Tongue (tissue), 3 donors: ENCODE measurements at places on chromosomes 2 and 18. TPM values are rescaled to one million over a fixed set of nuclear protein-coding genes. Genes with fewer than 3 reads are reported as not detected.

The CRYBA2 gene
- total RNA-seq: not detected

- DNase-seq: no peak
Observed at GRCh38 chr2:60275958-60276357, 277.5 kb downstream of the BCL11A start.

- DNase-seq: no peak
Observed at GRCh38 chr2:66447677-66448076, 12.8 kb downstream of the MEIS1 start.

DNA sequence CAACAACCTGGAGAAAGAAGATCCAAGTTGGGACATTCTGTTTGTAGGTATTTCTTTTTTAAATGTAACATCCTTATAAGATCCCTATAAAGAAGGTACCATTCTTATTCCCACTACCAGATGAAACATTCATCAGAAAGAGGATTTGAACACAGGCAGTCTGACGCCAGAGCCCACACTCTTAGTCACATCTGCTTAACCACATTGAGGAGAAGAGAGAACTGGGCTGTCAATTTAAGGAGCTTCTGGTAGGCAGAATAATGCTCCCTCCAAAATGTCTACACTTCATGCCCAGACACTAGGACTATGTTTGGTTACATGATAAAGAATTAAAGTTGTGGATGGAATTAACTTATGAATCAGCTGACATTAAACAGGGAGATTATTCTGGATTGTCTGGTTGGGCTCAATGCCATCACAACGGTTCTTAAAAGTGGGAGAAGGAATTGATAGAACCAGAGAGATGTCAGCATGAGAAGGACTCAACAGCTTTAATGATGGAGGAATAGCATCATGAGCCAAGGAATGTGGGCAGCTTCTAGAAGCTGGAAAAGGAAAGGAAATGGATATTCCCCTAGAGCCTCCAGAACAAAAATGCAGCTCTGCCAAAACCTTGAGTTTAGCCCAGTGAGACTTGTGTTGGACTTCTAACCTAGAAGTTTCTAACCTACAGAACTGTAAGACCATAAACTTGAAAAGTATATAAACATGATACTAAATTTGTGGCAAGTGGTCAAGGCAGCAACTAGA, 82.2 kb downstream of the KLF7 start:
- no peak for DNase-seq

GRCh38 chr2:80490964-80491363, 186.4 kb upstream of the LRRTM1 start:
- no peak for DNase-seq

DNA sequence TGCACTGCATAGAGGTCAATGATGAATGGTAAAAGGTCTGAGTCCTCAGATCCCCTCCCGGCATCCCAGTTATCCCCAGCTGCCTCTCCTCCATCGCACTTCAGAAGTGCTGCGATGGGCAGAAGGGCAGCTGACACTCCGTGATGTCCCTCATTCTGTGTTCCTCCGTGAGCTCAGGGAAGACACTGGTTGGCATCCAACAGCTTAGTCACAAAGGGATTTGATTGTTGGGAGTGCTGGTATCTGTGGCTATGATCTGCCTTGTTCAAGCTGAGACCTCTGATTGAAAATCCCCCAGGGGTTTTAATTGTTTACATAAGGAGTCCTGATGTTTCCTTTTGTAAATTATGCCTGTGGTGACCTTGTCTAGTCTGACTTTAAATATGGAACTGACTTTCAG, 19.0 kb upstream of the SAG start:
- DNase-seq: peak; percentile 4
